ENCODE measurements at places on chromosomes 7 and 10.
A peak's percentile ranks its signal among the peaks of the same experiment; 100 is the strongest.

DNA sequence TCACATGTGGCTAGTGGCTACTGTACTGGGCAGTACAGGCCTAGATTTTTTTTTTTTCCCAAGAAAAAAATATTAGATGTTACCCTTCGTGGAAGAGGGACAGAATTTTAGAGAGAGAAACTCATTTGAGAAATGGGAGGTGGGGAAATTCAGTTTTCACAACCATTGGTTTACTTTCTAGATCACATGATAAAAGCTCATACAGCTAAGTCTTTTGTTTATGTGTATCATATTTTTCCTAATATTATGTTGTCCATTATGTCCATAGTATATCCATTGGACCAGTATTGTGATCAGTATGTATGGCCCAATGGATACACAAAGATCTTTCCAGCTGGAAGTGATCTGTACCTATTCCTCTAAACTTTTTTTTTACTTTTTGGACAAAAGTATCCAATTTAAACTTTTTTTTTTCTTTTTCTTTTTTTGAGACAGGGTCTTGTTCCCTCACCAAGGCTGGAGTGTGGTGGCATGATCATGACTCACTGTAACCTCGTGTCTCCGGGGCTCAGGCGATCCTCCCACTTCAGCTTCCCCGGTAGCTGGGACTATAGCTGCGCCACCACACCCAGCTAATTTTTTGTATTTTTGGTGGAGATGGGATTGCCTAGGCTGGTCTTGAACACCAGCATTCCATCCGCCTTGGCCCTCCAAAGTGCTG is 4.1 kb downstream of the CALU start:
- no peak for DNase-seq

- DNase-seq: no peak
Measured at GRCh38 chr10:69009360-69009759, 20.8 kb downstream of the KIFBP start.

DNA sequence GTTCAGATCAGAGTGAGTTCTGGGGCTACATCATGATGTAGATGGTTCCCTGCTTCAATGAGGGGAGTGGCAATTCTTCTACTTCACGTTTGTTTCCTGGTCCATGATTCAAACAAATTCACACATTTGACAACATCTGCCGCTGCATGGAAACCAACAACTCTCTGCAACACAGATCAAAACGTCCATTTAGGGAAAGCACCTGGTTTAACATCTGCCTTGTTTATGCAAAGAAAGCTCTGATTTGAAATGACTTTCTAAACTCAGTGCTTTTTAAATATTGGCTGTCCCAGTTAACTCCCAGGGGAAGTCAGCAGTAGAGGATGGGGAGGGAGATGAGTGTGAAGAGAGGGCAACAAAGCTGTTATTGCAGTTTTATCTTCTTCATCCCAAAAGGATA is 93.8 kb downstream of the GAD2 start:
- no peak for DNase-seq

- DNase-seq: no peak
Measured at GRCh38 chr10:75292794-75293445, 57.2 kb upstream of the COMTD1 start.

- no peak for DNase-seq
Measured at GRCh38 chr10:114166043-114166442, 8.0 kb downstream of the CCDC186 start.

DNA sequence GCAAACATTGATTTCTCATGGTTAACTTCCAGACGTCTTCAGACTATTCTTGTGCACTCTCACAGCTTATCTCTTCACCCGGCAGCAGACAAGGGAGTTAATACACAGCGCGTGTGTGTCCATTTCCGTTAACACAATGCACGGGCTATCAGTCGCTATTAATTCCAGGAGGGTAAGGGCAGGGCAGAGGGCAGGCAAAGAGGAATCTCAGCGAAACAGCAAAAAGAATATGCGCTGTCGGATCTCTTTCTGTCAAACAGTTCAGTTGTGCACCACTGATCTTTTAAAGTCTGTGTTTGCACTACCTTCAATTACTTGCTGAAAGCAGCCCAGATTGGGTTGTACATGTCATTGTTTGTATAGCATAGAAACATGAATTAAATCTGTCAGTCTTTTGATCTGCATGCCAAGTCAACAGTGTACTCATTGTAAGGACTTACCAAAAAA is 41.1 kb upstream of the CABCOCO1 start:
- no peak for DNase-seq

DNA sequence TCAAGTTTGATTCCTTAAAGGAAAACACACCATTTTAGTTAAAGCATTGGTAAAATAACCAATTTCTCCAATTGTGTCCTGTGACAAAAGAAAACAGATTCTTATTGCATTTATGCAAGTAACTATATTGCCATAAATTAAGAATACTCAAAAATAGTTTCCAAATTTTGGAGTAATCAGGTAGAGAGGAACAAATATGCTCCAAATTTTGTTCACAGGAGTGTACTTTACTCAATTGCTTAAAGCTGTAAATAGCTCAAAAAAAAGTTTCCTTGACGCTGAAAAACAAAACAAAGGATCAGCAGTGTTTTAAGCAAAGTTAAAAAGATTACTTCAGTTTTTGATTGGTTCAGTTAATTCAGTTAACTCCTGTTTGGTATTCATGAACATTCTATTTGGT is 52.2 kb upstream of the INHBA start:
- no peak for DNase-seq

GRCh38 chr10:118407777-118408176 is 65.7 kb upstream of the FAM204A start:
- DNase-seq: no peak

DNA sequence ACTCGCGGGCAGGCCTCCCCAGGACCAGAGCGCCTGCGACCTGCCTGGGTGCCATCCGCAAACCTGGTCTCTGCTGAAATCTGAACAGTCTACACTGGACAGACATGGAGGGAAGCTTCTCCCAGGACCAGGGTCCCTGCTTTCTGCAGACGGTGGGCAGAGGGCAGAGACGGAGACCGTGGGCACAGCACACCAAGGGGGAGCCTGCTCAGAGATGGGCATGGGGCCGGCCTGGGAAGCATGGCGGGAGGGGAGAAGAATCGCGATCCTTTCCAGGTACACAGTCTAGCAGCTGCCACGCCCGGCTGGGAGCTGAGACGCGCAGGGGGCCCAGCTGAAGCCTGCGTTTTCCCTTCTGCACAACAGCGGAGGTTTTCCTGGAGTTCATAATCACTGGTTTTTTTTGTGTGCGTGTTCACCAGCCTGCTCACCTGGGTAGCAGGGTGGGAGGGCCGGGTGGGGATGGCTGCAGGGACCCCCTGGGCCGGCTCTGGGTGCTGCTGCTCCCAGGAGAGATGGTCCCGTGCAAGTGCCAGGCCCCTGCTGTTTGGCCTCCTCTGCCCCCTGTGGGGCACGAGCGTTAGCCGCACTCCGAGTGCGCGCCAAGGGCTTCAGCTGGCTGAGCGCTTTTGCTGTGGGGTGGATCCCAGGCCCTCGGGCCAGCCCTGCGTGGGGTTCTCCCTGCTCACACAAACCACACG is 448.8 kb downstream of the DNAJB6 start:
- DNase-seq: no peak

- DNase-seq: no peak
Measured at GRCh38 chr10:36494371-36494770, 631.0 kb upstream of the ANKRD30A start.

DNA sequence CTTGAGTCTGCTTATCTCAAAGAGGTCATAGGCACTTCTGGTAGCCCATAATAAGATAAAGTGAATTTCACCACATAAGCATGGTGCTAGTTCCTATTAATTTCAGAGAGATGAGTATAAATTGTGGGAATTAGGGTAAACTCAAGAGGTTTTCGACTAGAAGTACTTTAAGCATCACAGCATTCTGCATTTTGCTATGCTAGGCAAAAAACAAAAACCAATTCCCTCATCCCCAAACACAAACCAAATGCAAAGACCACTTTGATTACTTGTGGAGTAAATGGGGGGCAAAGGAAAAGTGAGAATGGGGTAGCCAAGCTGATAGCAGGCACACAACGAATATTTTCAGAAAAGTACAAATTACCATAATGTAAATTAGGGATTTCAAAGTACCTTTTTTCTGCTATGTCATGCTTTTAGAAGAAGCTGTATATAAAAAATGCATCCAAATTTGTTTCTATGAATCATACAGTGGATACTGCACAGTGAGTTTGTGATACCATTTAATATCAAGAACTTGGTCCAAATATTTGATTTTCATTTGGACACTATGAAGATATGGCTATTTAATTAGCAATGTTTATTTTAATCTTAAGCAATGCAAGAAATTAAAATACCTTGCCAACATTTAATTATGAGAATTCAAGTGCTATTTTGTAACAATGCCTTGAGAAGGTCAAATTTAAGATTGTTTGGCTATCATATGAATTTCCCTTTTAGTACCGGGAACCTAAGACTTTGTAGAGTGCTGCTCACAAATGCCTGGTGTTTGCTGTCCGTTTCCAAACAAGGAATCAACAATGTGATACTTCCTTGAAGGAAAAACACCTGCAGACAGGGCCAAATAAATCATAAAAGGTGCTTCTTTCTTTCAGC is 455.5 kb downstream of the PHTF2 start:
- DNase-seq: no peak

DNA sequence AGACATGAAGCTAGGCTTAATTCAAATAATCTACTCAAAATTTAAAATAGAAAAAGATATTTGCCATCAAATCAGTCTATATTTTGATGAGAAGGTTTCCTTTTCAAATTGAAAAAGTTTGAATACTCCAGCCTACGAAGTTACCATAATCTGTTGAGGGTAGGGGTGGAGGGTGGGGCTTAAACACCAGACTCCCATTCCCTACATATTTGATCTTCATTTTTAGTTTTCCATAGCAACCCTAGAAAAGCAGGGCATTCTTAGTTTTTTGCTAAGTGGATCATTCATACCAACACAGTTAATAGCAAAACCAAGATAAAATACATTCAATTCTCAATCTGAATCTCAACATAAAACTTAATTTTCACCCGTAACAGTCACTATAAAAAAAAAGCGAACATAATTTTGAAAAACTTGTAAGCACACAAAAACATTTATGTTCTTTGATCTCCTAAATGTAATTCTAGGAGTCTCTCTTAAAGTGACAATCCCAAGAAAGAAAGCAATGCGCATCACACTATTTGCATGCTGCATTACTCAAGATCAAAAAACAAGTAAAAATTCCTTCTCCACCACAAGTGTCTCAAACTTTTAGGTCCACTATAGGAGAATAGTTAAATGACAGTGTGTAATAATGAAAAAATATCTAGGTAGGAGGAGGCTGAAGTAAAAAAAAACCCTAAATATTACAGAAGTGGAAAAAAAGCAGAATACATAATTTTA is 30.8 kb downstream of the TMEM209 start:
- no peak for DNase-seq

- DNase-seq: no peak
Measured at GRCh38 chr10:24465891-24466818, 257.2 kb downstream of the KIAA1217 start.

DNA sequence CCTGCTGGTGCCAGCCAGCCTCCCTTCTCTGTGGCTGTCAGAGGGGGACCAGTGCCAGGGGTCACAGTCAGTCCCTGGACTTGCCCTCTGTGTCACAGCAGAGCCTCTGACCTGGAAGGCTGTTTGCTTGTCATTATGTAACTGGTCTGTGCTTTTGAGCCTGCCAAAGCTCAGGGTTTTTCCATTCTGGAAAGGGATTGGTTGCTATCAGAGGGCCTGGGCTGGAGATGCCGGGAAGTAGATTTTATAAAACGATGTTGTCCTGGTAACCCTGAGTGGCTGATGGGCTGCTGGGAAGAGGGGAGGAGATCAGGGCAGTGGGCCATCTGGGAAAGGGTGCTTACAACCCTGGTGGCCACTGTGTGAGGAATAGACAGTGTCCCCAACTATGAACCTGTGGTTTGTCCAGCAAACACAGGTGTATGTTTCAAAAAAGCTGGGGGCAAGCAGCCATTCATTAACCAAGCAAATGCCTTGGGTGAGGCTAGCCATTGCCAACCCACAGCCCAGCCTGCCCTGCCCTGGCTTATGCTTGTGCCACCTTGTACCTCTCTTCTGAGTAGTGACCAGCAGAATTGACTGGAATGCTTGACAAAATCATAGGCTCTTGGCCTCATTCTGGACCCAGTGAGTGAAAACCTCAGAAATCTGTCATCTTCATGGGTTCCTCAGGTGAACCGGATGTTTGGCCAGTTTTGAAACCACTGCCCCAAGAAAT is 21.6 kb downstream of the SFTPD start:
- DNase-seq: no peak

- DNase-seq: no peak
Measured at GRCh38 chr10:10128387-10128786, 889.3 kb upstream of the CELF2 start.

GRCh38 chr10:11602919-11603523 is 8.4 kb downstream of the USP6NL start:
- DNase-seq: peak; percentile 50

GRCh38 chr7:128299109-128299607 is 44.5 kb downstream of the RBM28 start:
- no peak for DNase-seq

DNA sequence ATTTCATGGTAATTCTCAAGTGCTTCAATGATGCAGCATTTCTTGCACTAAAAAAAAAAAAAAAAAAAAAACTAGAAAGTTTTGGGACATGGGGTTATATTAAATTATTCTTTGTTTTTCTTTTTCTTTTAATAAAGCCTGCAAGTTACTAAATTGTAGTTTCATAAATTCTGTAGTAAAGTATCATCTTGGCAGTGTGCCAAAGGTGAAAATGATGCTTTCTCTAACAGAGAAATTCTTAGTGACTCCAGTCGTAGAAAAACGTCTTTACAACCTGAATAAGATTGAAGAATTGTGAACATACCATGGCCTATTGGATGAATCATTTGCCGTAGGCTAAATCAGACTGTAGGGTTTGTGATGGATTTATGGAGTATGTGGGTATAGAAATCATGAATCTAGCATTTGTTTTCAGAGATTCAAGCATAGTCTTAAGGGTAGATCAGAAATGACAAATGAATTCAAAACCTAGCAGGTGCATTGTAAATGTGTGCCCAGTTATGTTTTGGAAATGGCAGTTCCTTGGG is 27.1 kb downstream of the RBM17 start:
- no peak for DNase-seq

DNA sequence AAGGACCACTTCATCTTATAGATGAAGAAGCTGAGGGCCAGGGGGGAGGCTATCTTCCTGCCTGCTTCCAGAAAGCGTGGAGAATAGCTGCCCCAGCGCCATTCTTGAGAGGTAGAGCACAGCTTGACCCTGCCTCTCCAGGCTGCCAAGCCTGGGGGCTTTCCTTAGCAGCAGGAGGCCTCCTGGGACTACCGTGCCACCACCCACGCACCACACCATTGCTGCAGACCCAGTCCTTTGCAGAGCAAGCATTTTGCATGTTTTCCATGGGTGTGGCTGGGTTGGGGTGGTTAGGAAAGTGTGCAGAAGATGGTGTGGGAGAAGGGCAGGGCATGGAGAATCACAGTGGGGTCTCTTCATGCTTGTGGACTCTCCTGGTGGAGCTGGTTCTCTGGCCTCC is 64.9 kb downstream of the TBXAS1 start:
- no peak for DNase-seq

Measured in hematopoietic multipotent progenitor cell treated with erythropoietin and hydrocortisone succinate and interleukin-3 and kit ligand, for 15 days (in vitro differentiated cells).